ENCODE measurements at places on chromosomes 1 and 21.

GRCh38 chr1:174077749-174078490 is 55.8 kb upstream of the RC3H1 start:
- DNase-seq: no peak

DNA sequence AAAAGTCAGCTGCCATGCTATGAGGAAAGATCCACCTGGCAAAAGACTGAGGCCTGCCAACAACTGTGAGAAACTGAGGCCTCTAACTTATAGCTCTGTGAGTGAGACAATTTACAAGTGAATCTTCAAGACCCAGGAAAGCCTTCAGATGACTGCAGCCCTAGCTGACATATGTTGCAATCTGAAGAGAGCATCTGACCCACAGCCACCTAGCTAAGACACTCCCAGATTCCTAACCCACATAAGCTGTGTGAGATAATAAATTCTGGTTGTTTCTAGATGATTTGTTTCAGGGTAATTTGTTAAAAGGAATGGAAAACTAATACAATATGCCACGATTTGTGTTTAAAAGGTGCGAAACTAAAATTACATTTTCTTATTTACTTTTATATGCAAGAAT is 55.1 kb downstream of the HFM1 start:
- no peak for DNase-seq

- DNase-seq: no peak
These were observed 20.3 kb downstream of the AJAP1 start for GRCh38 chr1:4674676-4675075.

GRCh38 chr1:37420456-37420855 is 53.9 kb upstream of the ZC3H12A start:
- no peak for DNase-seq

- no peak for DNase-seq
These were observed 1.0 kb upstream of the KAZN start for GRCh38 chr1:14597343-14598006.

DNA sequence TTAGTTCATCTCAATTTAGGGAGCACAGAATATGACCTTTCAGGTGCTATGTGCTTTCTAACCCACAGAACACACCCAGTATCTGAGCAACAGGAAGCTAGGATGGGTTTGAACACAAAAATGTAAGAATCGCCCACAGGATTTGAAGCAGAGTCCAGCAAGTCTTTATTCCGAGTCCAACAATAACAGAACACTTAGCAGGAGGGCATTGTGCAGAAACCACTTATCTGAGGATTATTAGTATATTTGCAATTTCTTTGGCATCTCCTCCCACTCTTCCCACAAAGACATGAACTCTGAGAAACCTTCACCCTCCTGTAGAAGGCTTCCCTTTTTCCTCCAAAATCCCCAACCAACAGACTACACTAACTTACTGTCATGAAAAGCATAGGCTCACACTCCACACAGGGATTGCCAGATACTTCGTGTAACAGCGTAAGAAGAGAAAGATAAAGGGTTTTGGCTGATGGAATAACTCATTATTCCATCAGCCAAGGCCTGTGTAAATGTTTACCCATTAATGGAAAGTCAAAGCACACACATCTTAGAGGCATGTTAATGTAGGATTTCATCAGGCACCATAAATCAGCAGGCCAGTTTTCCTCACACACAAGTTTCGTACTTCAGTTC is 16.1 kb downstream of the SIPA1L2 start:
- DNase-seq: no peak

DNA sequence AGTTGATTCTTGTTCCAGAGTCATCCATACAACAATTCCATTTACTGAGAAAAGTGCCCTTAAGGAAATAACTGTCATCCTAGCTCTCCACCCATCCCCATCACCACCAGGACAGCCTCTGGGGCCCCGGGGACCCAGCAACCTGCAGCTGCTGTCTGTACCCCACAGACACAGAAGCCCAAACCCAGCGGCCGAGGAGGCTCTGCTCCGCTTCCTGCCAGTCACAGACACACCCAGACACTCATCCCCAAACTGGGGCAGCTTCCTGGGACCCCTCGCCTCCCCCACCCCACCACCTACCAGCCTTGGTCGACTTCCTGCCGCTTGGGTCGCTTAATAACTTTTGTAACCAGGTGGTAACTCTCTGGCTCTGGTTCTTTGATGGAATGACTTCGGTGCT is 121.6 kb upstream of the SLC25A33 start:
- DNase-seq: no peak

GRCh38 chr1:47424336-47424982 is 8.4 kb downstream of the FOXE3 start:
- no peak for DNase-seq

GRCh38 chr1:87362834-87363426 is 34.2 kb downstream of the LMO4 start:
- no peak for DNase-seq

DNA sequence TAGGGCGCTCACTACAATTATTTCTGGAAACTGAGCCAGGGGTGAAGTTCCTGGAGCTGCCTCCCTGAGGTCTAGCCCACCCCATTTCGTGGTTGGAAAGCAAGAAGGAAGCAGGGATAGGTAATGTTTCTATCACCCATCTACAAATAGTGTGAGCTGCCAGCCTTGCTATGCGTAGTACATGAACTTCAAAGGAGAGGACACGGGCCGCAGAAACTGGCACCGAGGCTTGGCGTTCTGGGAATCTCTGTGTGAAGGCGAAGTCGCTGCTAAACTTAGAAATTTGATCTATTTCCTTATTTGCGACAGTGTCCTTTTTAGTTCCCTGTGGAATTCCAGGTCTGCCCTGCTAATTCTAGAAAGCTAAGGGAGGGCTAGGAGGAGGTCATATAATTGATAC is 49.6 kb upstream of the NTPCR start:
- no peak for DNase-seq

DNA sequence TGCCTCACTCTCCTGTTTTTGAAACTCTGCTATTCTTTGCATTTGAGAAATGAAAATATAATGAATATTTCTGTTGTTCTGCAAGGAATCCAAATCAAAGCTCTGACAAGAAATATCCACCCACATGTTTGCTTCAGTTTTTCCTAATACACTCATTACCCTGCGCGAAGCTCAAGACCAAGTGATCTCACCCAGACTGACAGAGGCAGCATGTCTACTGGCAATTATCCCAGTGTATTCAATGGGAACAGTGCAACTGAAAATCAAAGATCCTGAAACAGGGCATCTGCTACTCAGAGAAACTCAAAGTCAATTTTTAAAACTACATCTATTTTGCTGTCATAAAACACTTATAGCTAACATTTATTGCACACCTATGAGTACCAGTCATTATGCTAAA is 321.0 kb upstream of the LRRC7 start:
- no peak for DNase-seq

DNA sequence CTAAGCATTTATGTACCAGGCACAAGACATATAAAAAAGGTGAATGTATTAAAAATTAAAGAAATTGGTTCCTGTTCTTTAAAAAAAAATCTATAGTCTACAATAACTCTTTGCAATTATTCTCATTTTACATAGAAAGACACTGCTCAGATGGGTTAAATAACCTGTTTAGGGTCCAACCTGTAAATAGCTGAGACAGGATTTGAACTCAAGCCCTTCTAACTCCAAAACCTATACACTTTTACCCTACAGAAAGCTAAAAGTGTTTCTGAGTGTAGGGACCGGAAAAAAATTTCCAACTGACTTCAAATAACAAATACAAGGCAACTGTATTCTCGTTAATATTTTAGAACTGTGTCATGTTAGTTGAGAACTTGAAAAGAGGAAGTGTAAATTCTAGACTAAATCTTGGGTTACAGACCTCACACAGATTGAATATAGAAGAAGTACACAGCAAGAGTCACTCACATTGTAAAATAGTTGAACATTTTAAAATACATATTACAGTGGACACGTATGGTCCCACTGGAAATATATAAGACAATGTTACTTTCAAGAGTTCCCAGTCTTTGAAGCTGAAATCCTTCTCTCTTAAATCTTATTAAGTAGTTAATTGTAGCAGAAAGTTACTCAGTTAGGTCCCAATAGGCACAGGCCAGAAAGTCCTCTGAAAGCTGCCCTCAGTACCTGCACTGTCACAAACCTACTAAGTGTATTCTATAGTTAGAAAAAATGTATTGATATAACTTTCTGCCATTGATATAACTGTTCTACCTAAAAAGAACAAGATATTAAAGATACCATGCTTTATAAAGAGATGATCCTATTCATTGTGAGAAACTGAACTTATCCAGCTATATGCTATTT is 7.3 kb downstream of the EDEM3 start:
- DNase-seq: peak; percentile 58

GRCh38 chr1:4658643-4659628 is 4.5 kb downstream of the AJAP1 start:
- no peak for DNase-seq

GRCh38 chr21:44893948-44894656 is 20.6 kb upstream of the PTTG1IP start:
- DNase-seq: no peak

- DNase-seq: no peak
These were observed 88.5 kb downstream of the TTLL7 start for GRCh38 chr1:83910461-83910860.

DNA sequence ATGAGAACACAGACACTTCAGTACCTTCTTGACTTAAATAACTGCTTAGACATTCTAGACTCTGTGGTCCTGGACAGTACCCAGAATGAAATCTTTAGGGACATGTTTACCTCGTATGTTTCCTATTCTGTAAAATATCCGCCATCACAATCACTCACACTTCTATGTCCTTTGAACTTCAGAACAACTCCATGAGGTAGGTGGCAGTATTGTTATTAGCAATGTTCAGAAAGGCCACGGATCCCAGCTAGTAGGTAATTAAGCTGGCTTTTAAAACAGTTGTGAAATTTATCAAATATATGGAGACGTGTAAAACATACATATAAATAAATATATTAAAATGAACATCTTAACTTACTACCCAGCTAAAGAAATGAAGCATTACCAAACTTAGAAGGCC is 83.4 kb downstream of the CACHD1 start:
- DNase-seq: no peak

- no peak for DNase-seq
These were observed 367.6 kb downstream of the HLX start for GRCh38 chr1:221246628-221247415.

DNA sequence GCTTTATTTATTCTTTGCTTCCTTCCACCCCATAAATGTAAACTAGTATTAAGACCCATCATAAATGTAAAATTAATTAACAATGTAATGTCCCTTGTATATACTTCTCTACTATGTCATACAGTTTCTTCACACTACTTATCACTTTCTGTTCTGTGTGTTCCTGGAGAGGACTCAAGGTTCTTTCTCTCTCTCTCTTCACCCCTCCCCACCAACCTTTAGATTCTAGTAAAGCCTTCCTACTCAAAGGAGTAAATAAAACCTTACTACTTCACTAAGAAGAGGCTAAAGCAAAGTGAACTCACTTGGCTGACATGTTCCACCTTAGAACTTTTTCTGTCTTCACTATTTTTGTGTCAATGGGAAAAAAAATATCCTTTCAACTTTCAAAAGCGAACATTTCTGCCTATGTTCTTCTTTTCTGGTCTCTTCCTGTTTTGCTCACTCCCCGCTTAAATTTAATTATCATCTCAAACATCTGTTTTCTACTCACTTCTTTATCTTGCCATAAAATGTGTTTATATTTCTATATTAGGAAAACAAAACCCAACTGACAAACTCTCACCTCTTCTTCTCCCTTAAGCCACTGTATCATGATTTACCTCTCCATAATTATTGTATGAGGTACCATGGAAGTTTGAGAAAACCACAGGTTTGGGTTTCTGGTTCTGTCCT is 260.3 kb downstream of the DPYD start:
- no peak for DNase-seq

DNA sequence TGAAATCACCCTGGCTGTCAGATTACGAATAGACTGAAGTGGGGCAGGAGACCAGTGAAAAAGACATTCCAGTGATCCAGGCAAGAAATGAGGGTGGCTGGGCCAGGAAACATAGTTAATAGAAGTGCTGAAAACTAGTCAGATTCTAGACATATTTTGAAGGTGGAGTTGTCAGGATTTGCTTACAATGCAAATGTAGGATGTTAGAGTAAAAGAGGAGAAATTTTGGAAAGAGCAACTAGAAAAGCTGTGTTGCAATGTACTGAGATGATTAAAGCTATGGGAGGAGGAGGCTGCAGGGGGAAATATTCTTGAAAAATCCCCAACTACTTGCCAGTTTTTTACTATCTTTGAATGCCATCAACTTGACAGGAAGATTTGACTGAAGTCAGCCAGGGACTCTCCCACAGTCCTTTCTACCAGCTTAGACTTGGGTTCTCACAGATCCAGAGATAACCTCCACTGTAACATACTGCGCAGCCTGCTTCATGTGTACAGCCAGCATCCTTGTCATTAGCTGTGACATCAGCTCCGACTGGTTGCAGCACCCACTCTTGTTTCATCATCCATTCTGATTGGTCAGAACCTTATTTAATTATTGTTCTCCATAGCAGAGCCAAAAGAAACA is 109.7 kb downstream of the TSEN15 start:
- DNase-seq: no peak

DNA sequence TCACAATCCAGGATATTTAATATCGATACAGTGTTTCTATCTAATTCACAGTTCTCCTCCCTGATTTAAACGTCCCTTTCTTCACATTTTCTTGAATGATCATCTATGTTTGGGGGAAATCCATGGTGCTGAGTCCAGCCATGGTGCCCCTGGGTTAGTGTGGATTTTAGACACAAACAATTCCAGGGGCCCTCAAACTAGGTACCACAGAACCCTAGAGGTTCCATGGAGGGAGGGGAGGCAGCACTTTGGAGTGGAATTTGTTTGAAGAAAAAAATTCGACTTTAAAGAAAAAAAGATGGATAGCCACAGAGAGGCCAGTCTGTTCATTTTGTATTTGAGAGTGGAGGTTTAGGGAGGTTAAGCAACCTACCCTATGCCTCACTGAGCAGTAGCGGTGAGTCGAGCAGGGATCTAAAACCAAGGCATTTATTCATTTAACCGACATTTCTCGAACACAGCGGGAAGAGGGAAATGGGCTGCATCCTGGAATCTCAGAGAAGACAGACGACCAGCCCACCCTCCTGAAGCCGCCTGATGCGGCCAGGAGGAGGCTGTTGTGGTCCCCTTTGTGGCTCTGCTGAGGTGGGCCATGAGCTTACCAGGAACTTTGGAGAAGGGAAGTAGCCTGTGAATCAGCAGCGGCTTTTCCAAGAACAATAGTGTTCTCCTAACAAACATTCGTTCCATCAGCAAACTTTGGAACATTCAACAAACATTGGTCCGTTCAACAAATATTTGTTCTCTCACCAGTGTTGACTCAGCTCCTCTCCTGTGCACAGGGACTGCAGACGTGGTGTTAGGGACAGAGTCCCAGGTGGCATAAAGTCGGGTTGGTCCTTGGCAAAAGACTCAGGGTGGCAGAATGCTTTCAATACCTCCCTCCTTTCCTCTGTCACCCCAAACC is 103.5 kb upstream of the ZBTB40 start:
- DNase-seq: no peak

- no peak for DNase-seq
These were observed 163.2 kb upstream of the HMCN1 start for GRCh38 chr1:185570962-185571361.
